ENCODE measurements at places on chromosomes 3 and 15.

GRCh38 chr15:63487076-63487757 is 17.2 kb upstream of the USP3 start:
- DNase-seq = peak; percentile 84

DNA sequence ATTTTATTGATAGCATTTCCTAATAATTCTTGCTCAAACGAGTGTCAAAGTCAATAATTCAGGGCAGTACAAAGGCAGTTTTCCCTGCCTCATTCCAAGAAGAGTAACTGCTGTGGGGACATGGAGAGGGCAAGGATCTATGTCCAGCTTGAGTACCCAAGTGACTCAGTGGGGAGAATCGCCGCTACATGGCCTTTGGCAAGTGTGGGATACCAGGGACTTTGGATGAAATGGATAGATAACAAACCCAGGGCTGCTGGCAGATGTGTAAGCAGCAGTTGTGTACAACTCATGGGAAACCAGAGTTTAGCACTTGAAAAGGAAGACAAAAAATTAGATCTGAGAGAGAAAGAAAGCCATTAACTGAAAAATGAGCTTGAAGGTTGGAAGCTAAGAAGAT is 122.2 kb upstream of the TRIM42 start:
- DNase-seq = no peak

GRCh38 chr3:13404626-13405452 is 15.3 kb downstream of the NUP210 start:
- DNase-seq = peak; percentile 87

DNA sequence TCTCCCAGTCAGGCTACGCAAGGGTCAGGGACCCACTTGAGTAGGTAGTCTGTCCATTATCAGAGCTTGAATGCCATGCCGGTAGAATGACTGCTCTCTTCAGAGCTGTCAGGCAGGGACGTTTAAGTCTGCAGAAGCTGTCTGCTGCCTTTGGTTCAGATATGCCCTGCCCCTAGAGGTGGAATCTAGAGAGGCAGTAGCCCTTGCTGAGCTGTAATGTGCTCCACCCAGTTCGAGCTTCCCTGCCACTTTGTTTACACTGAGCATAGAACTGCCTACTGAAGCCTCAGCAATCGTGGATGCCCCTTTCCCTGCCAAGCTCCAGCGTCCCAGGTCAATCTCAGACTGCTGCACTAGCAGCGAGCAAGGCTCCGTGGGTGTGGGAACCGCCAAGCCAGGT is 57.5 kb upstream of the SETMAR start:
- DNase-seq = no peak

DNA sequence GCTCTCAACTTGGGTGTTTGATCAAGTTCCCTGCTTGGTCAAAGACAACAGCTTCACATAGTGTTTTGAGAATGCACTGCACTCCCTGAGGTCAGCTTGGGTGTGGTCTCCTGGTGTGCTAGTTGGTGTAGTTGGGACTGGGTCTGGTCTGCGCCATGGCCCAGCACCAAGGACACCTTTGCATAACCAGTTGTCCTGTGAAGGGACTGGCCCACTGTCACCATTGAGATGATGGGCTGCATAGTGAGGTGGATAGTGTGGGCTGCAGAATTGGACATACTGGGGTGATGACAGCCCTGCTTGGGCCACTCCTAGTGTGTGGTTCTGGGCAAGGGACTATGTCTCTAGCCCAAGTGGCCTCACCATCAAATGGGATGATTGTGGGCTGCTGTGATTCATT is 9.5 kb downstream of the RPSA start:
- peak; percentile 25 for DNase-seq

Measured in hematopoietic multipotent progenitor cell treated with erythropoietin and hydrocortisone succinate and interleukin-3 and kit ligand, for 8 days (in vitro differentiated cells).